HT-29 (cell line): ENCODE measurements at places on chromosomes 1 and 21.

GRCh38 chr1:231838521-231838920 lies 211.9 kb downstream of the DISC1 start:
- no peak for DNase-seq

GRCh38 chr1:87706779-87707228 lies 378.1 kb downstream of the LMO4 start:
- no peak for DNase-seq

DNA sequence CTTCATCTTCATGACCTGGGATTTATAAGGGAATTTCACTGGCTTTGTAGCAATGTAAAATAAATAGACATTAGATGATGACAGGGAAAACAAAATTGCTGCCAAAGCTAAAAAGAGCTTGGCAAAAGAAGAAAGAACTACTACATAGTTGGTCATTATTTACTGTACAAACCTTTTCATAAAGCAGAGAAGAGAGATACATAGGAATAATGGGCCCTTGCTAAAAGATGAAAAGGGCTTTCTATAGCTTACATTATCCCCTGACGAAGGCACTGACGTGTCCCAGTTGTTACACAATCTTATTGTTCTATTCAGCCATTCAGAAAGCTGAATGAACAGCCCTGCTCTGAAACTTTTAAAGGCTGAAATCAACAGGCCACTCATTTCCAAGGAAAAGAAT lies 57.1 kb downstream of the ZC3H11B start:
- no peak for DNase-seq

- DNase-seq: no peak
Measured at GRCh38 chr1:112457241-112457640, 51.5 kb upstream of the WNT2B start.

GRCh38 chr1:6271006-6271405 lies 10.1 kb upstream of the GPR153 start:
- DNase-seq: no peak

DNA sequence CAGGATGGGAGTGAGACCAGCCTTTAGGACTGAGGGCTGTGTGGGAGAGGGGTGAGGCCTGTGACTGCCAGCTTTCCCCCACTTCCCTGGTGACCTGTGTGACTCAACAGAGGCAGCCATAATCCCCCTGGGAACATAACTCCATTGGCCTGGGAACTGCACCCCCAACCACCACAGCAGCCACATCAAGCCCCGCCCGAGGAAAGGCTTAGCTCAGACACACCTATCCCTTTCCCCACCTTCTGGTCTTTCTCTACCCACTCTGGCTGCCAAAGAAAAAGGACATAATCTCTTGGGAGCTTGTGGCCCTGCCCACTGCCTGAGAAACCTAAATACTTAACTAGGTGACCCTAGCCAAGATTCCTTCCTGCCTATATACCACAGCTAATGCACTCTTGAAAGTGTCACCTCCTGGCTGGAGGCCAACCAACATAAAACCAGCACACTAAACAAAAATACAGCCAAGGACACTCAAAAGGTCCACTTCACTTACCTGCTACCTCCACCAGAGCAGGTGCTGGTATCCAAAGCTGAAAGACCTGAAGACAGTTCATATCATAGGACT lies 406.6 kb upstream of the CAMK1G start:
- no peak for DNase-seq

- no peak for DNase-seq
Measured at GRCh38 chr21:41647806-41648561, 118.9 kb downstream of the RIPK4 start.

DNA sequence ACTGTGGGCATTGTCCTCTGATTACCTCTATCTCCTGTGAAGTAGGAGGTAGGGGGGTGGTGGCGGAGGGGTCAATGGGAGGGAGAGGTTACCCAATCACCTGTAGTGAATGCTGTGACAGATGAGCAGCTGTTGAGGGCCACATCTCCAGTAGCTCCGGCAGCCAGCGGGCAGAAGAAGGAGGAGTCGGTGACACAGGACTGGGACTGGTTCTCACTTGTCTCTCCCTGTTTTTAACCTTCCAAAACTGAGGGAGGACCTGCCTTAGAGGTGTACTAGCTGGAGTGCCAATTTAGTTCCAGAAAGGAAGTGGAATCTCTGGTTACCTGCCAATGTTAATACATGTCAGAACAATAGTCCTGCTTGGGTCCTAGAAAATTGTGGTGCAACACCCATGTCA lies 56.2 kb upstream of the ENAH start:
- DNase-seq: no peak

DNA sequence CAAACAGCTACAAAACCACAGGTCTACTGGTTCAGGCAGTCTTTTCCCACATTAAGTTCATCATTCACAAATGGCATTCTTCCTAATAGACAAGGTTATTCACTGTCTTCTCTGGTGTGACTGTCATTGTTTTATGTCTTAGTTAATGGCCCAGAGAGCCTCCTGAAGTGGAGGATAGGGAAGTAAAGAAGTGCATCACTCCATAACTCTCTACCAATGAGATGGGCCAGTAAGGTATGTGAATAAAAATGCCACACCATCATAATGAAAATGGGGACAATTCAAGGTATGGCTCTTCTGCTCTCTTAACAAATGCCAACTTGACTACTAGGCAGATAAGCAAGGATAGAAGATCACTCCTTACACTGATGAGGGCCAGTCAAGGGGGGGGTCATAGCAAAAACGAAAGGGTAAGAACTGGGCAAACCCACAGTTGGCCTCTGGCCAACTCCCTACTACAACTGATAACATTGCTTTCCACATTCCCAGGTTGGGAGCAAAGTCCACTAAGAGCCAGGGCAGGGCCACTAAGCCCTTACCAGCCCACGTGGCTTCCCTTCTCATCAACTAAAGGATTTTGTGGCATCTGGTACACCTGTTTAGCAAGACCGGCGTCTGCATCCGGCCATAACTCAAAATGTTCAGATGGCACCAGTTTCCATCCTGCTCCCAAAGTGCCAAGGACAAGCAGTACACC lies 10.0 kb downstream of the PABPC4 start:
- DNase-seq: peak; percentile 85

- no peak for DNase-seq
Measured at GRCh38 chr21:25836396-25836795, 101.6 kb downstream of the GABPA start.

DNA sequence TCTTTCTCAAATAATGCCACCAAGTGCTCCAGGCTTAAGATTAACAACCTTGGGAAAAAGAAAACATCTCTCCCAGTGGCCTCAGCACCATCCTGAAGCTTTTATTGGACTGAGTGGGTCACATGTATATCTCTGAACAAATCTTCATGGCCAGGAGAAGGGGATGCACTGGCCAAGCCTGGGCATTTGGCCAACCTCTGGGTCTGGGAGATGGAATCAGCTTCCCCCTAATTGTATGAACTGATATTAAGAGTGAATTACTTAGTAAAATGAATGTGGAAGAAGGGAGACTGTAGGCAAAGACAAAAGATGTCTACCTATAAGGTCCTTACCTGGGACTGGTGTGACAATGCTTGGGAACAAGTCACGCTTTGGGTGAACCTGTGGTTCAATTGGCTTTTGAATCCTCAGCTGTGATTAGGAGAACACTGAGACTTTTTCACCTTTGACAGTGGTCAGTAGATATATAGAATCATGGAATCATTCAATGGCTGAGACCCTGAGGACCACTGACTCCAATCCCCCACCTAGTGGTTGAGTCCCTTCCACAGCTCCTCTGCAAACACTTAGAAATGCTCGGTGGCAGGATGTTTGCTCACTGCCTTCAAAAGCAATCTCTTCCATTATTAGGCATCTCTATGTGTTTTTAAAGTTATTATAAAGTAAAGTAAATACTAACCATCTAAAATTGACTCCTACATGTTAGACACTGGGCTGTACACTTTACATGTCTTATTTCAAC lies 102.6 kb upstream of the ATP1A1 start:
- no peak for DNase-seq

DNA sequence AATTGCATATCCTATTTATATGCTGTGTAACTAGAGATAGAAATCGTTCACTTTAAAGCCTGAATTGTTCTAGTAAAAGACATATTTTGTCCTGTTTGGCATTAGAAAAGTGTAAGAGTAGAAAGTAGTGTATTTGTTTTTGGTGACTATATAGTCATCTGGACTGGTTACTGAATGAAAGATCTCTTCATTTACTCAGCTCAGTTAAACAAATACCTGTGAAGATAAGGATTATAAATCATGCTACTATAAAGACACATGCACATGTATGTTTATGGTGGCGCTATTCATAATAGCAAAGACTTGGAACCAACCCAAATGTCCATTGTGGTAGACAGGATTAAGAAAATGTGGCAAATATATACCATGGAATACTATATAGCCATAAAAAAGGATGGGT lies 125.1 kb downstream of the PLA2G4A start:
- DNase-seq: peak; percentile 9

DNA sequence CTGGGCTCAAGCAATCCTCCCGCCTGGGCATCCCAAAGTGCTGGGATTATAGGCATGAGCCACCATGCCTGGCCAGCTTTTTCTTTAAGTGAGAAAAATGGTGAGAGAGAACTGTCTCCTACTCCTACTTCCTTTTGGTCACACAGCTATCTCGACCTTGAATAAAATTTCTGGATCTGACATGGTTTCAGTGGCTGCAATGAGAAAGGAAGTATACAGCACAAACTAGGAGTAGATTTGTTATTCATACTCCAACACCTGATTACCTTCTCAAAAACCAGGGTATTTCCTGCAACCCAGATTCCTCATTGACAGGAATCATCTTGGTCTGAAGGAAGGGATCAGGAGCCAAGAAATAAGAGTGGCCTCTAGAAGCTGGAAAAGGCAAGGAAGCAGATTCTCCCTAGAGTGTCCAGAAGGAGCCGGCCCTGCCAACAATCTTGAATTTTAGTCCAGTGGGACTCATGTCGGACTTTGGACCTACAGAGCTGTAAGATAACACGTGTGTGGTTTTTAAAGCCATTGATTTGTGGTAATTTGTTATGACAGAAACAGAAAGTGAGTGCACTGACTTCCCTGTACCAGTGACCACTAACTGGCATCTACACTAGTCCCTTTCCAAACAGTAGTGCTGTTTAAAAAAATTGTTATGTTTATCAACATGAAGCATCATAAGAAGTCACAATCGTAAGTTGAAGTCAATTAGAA lies 516.6 kb downstream of the SMYD3 start:
- no peak for DNase-seq

GRCh38 chr1:241020851-241021697 lies 335.9 kb downstream of the RGS7 start:
- no peak for DNase-seq

- DNase-seq: no peak
Measured at GRCh38 chr1:12408662-12409061, 178.8 kb downstream of the VPS13D start.

DNA sequence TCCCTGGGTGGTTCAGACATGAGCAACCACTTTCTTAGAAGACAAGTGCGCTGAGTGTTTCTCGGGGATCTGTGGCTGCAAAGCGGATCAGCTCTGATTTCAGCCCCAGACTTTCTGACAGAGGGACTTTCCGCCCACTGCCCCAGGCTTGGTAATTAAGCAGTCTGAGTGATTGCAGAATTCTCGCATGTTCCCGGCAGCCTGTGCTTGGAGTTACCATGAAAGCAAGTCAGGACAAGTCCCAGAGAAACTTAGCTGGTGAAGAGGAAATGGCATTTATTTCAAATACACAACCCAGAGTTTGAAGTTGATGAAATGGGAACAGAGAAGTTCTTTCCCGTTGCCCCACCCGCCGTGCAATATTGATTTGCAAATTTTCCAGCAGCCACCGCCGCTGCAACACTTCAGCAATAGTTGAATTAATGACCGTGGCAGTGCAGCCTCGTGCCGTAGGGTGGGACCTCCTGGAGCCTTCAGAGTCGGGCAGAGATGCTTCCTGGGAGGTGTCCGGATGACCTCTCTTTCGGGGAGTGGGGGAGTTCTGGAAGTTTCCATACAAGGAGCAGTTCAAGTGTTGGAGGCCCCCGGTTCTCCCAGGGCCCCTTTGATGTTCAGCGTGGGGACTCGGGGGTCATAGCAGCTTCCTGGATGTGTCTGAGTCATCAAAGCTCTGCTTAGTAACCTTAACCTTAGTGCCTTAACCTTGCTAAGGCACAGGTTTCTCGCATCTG lies 134.7 kb downstream of the KAZN start:
- no peak for DNase-seq

- no peak for DNase-seq
Measured at GRCh38 chr1:21084111-21084810, 92.4 kb downstream of the EIF4G3 start.

DNA sequence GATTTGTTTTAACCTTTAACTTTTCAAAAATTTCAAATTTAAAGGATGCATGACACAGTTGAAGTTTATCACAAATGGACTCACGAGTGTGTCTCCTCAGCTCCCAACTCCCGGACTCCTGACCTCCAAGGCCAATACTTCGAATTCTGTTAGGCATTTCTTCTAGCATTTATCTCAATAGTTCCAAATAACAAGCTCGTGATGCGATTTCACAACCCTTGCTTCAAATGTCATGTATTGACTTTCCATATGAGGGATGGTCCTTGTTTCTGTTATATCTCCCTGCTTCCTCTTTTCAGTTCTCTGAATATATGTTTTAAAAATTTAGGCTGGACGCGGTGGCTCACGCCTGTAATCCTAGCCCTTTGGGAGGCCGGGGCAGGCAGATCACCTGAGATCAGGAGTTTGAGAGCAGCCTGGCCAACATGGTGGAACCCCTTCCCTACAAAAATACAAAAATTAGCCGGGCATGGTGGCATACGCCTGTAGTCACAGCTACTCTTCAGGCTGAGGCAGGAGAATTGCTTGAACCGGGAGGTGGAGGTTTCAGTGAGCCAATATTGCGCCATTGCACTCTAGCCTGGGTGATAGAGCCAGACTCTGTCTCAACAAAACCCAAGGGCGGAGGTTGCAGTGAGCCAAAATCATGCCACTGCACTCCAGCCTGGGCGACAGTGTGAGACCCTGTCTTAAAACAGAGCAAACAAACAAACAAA lies 52.0 kb upstream of the TINAGL1 start:
- DNase-seq: no peak

DNA sequence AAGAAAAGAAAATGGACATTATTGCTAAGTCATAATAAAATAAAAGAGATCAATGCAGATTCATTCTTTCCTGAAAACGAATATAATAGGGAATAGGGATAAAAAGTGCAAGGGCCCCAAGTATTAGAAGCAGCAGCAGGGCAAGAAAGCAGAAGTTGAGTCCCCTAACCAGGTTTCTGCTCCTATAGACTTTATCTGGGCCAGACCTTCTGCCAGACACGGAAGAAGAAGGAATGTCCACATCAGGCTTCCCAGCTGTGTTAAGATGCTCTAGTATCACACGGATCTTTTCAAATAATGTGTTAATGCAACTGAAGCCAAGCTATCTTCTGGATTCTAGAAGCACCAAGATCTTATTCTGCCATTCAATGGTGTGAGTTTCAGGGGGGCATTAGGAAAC lies 26.9 kb downstream of the CD244 start:
- no peak for DNase-seq

GRCh38 chr21:45104560-45104959 lies 30.2 kb downstream of the ADARB1 start:
- peak; percentile 15 for DNase-seq

GRCh38 chr1:157499521-157499920 lies 52.8 kb downstream of the FCRL5 start:
- DNase-seq: no peak

GRCh38 chr21:38424305-38425019 lies 73.8 kb downstream of the ERG start:
- no peak for DNase-seq

GRCh38 chr1:216459651-216460207 lies 36.5 kb upstream of the USH2A start:
- no peak for DNase-seq

- DNase-seq: no peak
Measured at GRCh38 chr21:44867999-44868700, 5.3 kb downstream of the PTTG1IP start.
